ENCODE measurements at places on chromosomes 11 and 22.

DNA sequence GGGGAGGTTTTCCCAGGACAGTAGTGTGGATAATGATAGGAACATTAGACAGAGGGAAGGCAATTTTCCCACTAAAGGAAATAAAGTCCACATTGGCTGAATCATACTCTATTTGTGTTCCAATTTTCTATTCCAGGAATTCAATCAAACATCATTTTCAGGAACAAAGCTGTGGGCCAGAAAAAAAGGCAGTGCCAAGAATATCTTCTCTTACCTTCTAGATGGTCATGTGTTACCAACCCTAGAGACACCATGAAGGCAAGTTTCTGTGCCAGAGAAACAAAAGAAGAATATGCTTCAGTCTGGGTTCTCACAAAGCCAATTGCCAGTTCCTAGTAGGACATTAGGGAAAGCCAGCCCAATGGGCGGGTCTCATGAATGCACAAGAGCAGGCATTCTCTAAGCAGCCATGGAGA lies 27.5 kb downstream of the LARGE2 start:
- DNase-seq = no peak

GRCh38 chr22:44117746-44118145 lies 63.0 kb upstream of the PARVG start:
- no peak for DNase-seq

DNA sequence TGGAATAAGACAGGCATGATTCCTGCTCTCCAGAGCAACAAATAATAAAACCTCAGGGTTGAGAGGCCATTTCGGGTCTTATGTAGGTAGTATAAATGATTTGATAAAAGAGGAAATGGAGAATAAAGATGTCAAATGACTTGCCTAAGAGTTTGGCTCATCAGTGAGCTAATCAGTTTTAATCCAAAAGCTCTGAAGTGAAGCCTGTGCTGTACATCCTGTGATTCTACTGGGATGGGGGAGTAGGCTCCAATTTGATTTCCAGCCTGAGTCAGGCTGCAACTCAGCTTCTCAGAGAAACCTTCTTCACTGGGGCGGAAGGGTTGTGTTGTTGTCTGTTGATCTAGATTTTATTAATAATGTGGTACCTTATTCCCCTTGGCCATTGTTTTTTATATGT lies 192.2 kb upstream of the SORL1-AS1 start:
- no peak for DNase-seq

DNA sequence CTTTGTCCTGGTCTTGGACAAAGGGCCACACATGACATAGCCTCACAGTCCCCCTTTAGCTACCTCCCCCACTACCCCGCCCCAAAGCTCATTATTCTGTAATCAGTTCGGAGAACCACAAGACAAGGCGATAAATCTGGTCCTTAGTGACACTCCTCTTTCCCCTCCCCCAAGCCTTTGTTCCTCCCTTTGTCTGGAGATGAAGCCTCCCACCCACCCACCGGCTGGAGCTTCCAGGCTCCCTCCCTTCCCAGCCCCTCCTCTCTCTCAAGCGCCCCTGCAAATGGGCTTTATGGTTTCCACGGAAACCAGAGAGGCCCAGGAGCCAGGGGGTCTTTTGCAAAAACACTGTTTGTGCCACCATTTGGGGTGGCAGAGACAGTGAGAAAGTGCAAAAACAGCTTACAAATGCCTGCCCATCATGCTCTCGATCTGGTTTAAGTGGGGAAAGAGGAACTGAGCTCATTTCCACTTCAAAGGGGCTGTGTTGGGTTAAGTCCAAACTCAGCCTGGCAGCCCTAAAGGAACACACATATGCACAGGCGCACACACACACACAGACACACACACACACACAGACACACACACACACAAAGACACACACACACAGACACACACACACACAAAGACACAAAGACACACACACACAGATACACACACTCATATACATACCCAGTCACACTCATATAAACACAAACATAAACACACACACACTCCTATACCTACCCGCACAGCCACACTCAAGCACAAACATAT lies 23.5 kb downstream of the APLNR start:
- no peak for DNase-seq

GRCh38 chr11:61682906-61683675 lies 2.9 kb downstream of the DAGLA start:
- no peak for DNase-seq

GRCh38 chr22:29375398-29376076 lies 12.8 kb downstream of the AP1B1 start:
- no peak for DNase-seq

Data from DMS153 (cell line).